ENCODE measurements at places on chromosomes 12 and 14.

- DNase-seq = no peak
Measured at GRCh38 chr12:106039242-106039641, 99.5 kb downstream of the NUAK1 start.

DNA sequence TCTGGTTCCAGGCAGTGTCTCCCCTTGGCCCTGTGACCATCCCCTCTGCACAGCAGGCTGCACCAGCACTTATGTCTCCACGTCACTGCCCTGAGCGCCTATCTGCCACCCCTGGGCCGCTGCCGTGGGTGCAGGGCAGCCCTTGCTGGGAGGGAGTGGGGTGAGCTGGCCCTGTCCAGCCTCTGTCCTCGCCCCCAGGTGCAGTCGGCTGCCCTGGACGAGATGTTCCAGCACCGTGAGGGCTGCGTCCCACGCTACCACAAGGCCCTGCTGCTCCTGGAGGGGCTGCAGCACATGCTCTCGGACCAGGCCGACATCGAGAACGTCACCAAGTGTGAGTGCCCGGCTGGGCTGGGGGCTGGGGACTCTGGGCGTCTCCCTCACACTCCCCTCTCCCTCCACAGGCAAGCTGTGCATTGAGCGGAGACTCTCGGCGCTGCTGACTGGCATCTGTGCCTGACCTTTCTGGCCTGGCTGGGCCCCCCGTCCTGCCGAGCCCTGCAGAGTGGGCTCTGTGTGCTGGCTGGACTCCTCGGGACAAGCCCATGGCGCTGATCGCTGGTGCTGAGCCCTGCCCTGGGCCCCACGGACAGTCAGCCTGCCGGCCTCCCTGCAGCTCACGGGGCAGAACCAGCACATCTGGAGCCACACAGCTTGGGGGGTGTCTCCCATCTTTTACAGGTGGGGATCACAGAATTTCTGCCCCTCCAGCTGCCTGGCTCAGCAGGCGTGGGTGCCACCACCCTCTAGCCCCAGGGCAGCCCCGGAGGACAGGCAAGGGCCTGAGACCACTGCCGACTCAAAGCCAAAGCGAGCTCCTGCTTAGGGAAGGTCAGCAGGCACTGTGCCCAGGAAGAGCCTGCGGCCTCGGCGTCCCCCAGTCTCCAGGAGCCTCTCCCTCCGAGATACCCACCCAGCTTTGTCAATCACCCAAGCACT lies 7.9 kb upstream of the PUS1 start:
- DNase-seq = no peak

DNA sequence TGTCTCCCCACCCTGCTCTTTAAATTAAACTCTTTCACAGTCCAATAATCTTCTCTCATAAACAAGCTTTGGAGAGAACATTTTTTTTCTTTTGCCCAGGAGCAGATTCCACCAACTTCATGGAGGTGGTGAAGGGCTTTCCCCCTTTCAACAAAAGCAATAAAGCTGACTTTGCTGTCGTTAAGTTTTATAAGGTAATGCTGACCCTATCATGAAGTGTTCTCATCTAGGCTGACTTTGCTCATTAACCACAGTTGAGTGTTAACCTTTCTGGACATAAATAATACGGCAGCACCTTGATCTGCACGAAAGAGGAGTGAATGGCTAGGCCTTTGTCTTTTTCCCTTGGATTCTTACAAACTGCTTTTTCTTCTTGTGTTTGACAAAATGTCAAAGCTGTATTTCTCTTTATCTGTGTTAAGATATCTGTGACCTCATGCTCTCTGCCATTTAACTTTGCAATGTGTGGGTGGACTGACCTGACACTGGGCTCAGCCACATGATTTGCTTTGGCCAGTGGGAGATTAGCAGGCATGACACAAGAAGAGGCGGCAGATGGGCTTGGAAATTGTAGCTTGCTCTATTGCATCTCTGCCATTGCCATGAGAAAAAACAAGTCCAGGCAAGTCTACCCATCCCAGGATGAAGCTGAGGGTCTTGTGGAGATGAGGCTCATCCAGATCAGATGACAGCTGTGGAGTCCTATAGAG lies 470.9 kb upstream of the CCDC196 start:
- no peak for DNase-seq

DNA sequence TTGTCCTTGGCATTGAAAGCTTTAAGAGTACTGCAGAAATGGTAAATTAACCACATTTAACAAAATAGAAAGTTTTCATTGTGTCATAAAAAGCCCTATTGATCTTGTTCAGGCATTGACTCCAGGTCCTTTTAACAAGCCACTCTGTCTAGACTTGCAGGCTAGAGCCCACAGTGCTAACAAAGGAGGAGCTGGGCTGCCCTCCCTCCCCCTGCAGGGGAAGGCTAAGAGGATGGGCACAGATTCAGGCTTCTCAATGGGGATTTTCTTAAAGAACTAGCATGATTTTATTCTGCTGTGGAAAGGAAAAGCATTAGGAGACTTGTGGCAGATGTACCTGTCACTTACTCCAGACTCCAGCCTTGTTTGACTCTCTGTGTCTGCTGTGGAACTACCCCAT lies 463.6 kb downstream of the NRXN3 start:
- no peak for DNase-seq
